ENCODE measurements at places on chromosomes 2 and 18.
A peak's percentile ranks its signal among the peaks of the same experiment; 100 is the strongest.

DNA sequence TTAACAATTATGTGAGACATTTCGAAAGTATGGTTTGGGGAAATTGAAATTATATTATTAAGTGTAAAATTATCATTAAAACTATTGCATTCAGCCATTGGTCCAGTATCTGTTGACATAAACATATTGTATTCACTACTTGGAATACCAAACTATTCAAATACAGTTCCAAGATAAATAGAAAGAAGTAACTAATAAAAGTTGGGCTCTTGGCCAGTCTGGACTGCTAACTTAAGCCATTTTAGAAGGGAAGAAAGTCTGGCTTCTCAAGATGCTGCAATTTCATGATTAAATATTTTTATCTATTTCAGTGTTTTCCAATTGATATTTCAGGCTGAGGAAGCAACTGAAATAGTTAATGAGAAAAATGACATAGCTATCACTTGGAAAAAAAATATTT is 109.8 kb upstream of the CHRNA1 start:
- DNase-seq, result no peak

DNA sequence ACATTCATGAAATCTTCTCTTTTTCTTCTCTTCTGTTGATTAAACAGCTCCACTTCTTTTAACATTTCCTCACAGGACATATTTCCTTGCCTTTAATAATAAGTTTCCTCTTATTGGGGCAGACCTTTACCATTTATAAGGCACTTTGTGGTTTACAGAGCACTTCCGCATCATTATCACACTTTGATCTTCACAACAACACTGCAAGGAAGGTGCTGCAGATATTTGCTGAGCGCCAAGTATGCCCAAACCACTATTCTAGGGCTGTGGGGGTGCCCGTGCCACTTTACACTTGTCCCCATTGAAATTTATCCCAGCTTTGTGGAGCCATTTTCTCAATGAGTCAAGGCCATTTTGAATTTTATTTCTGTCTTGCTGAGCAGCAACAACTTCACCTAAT is 246.6 kb downstream of the SS18 start:
- DNase-seq, result no peak

DNA sequence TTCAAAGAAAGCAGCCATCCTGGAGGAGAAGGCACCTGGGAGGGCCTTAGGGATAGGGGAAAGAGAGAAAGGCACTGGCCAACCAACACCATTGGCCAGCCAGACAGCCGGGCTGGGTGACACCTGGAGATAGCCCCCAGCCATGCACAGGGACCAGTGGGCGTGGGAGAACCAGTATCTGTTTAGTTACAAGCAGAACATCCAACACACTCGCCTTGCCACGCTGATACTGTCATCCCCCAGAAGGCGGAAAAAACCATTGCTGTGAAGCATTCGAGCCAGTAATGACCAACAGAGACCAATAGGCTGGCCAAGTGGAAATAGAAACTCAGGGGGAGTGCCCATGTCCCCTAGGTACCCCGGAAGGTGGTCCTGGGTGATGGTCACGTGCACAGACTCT is 15.5 kb downstream of the ASPRV1 start:
- DNase-seq, result no peak

GRCh38 chr2:214810671-214811070 is 1.2 kb upstream of the BARD1 start:
- DNase-seq, result no peak

GRCh38 chr2:158729873-158730620 is 65.1 kb upstream of the DAPL1 start:
- DNase-seq, result no peak

- no peak for DNase-seq
These were observed 34.5 kb upstream of the RAB31 start for GRCh38 chr18:9673296-9674251.

DNA sequence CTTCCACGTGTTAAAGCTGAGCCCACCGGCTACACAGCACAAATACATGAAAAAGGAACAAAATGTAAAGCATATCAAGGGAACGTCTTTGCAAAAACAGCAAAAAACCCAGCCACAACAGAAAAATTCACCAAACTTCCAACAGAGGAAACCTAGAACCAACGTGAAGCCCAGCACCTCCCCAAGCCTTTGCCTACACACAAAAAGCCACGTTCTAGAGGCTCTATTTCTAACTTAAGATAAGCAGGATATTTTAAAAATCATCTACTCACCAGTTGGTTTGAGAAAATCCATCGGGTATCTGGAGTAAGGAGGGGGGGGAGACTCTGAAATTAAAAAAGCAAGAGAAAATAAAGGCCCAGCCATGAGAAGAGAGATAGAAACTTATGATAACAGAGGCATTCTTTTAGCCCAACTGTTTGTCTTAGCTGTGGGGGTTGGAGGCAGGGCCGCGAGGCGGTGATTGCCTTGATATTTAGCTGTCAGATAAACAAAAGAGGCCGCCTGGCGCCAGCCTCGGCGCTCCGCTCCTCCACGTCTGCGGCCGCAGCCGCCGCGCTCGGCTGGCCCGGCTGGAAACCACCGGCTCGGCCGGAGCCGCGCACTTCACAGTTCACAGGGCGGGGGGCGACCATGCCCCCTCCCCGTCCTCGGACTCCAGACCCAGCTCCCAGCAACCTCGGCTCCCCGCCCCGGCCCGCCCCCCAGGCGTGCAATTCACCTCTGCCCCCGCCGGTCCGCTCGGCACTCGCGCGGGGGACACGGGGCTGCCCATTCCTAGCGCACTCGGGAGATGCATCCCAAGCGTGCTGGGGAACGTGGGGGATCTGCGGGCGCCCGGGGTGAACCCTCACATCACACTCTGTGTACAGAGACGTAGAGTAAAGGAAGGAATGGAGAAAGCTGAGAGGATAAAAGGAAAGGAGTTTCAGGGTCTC is 2.4 kb downstream of the SMAD7 start:
- DNase-seq, result peak; percentile 81

GRCh38 chr2:30796699-30797098 is 10.5 kb downstream of the CAPN13 start:
- DNase-seq, result no peak

- DNase-seq, result no peak
These were observed 30.3 kb upstream of the MTCL1 start for GRCh38 chr18:8675057-8675456.

GRCh38 chr2:147865560-147865959 is 20.7 kb downstream of the ACVR2A start:
- no peak for DNase-seq

- DNase-seq, result no peak
These were observed 15.3 kb downstream of the MTX2 start for GRCh38 chr2:176284461-176285049.

GRCh38 chr18:9417073-9417851 is 58.1 kb upstream of the RALBP1 start:
- DNase-seq, result no peak

DNA sequence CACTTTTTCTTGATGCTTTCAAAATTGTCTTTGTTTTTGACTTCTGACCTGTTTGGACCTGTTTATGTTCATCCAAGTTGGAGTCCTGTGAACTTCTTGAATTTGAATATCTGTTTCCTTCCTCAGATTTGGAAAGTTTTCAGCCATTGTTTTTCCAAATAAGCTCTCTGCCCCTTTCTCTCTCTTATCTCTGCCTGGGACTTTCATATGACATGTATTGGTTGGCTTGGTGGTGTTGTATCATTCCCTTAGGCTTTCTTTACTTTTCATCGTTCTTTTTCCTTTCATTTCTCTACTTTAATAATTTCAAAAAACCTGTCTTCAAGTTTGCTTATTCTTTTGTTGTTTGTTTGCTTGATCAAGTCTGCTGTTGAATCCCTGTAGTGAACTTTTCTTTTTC is 60.1 kb upstream of the LDLRAD4 start:
- no peak for DNase-seq

- DNase-seq, result no peak
These were observed 112.9 kb downstream of the SLC39A10 start for GRCh38 chr2:195769975-195770374.

DNA sequence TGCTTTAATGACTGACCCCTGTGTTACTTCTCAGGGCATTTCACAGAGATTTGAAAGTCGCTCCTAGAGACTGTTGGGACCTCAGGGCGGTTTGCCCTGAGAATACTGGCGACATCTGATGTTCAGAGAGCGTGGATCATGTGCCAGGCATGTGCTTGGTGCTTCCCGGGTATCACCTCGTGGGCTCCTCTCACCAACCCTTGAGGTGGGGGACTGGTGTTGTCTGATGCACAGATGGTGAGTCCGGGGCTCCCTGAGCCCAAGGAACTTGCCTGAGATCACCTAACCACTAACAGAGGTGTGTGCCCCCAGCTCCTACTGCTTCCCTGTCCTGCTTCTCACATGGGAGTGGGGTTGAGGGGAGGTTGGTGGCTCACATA is 16.2 kb downstream of the ATOH8 start:
- no peak for DNase-seq

DNA sequence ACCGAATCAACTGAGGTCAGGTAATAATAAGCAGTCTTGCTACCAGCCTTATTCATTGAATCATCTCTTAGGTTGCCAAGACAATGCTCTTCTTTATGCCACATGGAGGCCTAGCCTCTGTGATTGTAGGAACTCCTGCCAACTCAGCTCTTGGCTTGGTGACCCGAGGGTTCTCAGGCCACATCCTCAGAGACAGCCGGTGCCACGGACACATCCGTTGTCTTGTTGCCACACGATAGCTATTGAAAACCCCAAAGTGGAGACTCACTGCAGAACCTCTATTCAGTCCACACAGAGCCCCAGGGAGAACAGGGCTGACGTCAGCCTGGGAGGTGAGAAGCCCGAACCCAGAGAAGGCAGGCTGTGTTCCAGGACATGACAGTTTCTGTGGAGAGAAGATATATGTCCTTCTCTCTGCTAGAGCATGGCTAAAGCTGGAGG is 53.5 kb upstream of the TGFA start:
- no peak for DNase-seq

DNA sequence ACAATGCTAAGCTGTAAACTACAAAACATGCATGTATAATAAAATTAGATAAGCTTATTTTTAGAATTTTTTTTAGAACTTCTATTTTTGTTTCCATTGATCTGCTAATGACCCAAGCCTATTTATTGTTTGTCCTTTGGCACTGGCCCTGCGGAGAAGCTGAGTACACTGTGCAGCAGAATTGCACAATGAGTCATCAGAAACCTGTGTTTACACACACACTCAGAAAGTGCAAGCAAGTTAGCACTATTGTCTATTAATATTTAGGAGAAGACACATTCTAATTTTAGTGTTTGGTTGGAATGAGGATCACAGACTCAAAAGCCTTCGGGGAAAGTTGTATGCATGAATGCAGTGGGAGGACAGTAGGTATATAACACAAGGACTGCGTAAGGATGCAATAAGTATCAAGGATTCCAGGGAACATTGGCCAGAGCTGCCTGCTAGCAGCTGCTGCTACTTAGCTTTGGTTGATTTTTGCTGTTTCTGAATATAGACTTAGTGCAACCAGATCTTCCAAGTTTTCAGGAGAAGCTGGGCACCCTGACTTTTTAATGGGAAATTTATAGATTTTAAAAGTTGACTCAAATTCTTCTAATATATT is 128.2 kb downstream of the KCNH7 start:
- DNase-seq, result no peak

Data from ecto neural progenitor cell (in vitro differentiated cells).